NCI-H1092 (cell line): ENCODE measurements at places on chromosomes 5 and 9.

GRCh38 chr5:129135633-129136032 is 41.1 kb downstream of the ISOC1 start:
- no peak for DNase-seq

DNA sequence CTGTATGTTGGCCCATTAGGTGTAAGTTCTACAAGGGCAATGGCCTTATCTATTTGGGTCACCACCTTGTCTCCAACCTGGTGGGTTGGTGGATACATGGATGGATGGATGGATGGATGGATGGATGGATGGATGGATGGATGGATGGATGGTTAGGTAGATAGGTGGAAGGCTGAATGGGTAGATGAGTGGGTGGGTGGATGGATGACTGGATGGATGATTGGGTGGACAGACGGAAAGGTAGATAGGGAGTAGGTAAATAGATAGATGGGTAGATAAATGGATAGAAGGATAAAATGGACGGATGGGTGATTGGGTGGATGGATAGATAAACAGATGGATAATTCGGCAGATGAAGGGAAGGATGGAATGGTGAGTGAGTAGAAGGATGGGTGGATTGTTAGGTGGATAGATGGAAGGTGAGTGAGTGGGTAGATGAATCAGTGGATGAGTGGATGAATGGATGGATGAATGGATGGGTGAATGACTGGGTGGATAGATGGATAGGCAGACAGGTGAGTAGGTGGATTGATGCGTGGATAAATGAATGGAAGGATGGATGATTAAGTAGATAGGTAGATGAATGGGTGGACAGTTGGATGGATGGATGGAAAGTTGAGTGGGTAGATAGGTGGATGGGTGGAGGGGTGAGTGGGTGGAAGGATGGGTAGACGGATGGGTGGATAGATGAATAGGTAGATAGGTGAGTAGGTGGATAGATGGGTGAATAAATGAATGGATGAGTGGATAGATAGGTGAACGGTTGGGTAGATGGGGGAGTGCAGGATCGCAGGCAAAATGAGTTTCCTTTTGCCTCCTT is 83.1 kb upstream of the FBXW11 start:
- no peak for DNase-seq

DNA sequence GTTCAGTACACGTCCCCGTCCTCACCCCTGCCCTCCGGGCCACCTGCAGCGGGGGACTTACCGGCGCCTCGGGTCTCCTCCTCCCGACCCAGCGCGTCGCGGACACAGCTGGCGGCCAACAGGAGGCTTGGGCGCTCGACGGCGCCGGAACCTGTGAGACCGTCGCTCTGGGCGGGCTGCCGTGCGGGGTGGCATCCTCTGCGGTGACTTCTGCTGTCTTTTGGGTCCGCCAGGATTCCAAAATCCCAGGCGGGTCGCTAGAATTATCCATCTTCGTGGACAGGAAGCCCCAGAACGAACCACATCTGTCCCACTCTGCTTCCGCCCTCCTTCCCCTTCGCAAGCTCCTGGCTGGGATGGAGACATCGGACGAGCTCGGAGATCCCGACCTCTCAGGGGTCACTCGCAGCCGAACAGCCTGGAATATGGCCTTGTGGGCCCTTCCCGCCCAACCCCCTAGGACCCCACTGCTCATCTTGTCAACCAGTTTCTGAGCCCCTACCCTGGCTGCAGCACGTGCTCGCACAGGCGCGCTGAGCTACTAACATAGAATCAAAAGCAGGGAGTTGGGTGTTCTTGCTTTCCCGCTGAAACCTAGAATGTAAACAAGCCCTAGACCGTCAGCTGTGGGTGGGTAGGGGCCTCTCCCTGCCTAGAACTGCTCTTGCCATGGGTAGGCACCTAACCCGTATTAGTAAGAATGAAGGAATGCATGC is 947 bp upstream of the MARCHF3 start:
- no peak for DNase-seq

DNA sequence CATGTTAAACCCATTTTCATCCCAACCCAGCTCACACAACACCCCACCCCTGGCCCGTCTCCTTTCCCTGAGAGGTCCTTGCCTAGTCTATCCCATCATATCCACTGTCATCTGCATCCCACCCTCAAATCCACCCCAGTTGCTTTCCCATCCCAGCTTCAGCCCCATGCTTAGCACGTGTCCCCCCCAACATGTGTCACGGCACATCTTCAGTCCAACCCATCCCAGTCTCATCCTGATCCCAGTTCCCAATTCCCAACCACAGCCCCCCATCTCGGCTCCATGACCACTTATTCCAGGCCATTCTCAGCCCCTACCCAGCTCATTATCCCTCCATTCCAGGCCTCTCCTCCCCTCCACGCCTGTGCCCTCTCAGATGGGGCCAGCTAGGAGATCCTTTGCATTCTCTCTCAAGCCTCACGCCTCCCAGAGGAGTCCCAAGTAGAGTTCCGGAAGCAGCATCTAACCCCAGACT is 605 bp upstream of the DBN1 start:
- DNase-seq = no peak

DNA sequence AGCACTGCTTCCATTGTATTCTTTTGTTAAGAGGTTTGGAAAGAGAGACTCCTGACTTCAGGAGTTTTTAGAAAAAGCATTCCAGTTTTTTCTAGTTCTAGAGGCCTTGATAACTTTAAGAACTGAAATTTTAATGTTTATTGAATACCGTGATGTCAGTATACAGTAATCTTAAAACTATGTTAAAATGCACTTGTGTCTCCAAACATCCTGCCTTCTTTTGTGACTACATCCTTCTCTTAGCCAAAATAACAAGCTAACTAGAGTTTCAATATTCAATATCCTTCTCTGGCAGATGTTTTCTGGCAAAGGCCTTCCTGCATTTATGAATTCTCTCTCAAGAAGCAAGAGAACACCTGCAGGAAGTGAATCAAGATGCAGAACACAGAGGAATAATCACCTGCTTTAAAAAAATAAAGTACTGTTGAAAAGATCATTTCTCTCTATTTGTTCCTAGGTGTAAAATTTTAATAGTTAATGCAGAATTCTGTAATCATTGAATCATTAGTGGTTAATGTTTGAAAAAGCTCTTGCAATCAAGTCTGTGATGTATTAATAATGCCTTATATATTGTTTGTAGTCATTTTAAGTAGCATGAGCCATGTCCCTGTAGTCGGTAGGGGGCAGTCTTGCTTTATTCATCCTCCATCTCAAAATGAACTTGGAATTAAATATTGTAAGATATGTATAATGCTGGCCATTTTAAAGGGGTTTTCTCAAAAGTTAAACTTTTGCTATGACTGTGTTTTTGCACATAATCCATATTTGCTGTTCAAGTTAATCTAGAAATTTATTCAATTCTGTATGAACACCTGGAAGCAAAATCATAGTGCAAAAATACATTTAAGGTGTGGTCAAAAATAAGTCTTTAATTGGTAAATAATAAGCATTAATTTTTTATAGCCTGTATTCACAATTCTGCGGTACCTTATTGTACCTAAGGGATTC is 43.1 kb downstream of the NDFIP1 start:
- peak; percentile 7 for DNase-seq

GRCh38 chr9:89274838-89275237 is 36.2 kb upstream of the CKS2 start:
- no peak for DNase-seq

GRCh38 chr9:97560154-97560553 is 58.7 kb downstream of the TMOD1 start:
- no peak for DNase-seq

DNA sequence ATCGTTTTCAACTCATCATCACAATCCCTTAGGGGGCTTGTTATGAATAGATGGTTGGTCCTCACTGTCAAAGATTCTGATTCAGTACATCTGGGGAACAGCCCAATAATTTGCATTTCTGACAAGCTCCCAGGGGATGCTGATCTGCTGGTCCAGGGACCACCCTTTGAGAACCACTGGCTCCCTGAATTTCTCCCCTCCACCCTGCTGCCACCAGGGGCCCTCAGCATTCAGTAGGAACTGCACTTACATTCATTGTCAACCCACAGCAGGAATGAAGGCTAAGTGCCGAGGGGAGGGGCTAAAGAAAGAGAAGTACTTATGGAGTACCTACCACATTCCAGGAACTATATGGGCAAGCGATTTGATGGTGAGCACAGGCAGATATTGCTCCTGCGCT is 85.9 kb downstream of the BOD1 start:
- no peak for DNase-seq

- no peak for DNase-seq
Measured at GRCh38 chr9:110030632-110031031, 177.3 kb downstream of the C9orf152 start.

GRCh38 chr9:27361492-27361891 is 64.5 kb upstream of the EQTN start:
- DNase-seq = no peak

DNA sequence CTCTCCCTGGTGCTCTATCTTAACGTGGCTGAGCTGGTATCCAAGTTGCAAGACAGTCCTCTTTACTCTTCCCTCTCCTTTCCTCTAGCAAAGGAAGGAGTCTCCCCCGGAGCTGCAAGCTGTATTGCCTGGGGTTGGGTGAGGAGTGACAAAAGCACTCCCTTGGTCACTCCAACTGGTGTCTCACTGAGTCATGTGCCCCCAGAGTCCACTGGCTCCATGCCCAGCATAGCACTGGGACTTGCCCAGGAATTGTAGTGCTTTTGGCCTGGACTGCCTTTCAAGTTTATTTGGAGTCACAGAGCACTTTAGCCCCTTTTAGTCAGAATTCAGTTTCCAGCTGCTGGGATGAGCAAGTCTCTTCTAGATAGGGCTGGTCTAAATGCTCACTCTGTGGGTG is 82.6 kb upstream of the FST start:
- DNase-seq = no peak

DNA sequence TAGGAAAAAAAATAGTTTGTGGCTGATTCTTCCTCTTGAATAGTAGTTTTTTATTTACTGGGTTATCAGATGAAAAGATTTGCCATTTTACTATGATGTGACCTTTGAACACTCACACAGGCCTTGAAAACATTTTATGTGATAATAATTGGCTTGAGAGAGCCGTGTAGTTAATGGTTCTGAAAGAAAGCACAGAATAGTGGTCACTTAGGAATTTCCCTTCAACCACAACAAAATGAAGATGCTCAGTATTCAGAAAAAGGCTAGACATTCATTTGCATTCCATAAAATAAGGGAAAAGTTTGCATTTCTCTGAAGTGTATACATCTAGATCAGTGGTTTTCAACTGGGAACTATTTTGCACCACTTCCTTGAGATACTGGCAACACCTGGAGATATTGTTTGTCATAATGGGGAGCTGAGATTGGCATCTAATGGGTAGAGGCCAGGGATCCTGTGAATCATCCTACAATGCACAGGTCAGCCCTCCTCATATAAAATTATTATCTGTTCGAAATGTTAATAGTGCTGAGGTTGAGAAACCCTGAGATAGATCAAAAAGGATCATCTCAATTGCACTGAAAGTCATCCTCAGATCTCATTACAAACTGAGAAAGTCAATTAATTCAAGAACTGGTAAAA is 446.4 kb upstream of the CCNG1 start:
- DNase-seq = no peak

DNA sequence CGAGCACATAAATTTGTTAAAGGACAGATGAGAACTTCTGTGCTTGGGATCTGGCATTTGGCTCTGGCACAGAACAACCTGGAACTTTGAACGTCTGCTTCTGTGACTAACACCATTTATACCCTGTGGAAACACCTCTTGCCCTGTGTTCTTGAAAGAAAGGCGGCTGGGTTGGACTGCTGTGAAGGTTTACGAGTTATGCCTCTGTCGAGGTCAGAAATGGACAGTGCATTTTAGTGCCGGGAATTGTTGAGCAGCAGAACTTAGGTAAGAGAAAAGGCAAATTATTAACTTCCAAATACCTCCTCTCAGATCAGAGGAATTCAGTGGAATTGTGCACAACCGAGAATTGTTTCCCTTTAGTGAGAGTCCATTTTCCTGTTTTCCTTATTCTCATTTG is 14.1 kb upstream of the INIP start:
- no peak for DNase-seq

DNA sequence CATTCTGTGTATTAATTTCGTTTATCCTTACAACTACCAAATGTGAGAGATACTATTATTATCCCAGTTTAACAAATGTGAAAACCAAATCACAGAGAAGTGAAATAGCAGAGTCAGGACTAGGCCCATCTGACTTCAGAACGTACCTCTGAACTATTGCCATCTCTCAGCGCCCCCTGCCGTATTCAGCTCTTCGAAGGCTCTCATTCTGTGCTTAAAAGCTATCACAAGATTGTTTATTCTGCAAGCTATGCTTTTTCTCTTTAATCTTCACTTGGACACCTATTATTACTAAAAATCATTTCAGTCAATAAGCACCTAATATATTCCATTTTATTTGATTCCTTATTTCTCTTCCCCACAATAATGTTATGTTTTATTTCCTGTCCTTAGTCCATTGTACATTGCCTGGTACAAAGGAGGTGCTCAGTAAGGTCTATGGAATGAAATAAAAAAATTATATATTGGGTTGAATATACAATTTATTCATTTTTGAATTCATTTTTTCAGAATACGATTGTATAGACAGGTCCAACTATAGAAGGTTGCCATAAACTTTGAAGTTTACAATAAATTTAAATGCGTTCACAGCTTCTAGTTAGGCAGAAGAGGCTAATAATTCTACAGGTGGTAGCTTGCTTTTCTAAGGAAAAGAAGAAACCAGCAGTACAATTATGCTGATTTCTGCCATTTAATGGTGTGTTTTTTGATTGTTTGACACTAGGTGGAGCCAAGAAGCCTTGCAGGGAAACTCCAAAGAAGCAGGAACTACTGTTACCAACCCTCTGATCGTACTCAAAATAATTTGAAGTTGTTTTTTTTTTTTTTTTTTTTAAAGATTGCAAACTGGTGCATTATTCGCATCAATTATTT is 202.2 kb upstream of the DMRTA1 start:
- DNase-seq = peak; percentile 5

DNA sequence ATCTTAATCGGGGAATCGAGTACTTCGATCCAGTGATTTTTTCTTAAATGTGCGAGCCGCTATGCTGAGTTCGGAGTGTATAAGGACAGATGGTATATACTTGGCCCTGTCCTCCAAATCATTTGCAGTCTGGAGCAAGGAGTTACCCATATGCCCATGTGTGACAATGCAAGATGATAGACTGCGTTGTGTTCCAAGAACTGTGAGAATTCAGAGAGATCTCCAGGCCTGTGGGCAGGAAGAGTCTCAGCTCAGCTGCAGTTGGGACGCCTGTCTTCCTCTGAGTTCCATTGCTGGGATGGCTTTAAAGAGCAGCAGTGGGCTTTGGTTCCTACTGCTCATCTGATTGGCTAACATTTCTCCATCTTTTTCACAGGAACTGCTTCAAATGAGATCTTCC is 106.6 kb downstream of the ADAMTS16 start:
- DNase-seq = no peak

GRCh38 chr5:18772475-18772874 is 1138.2 kb downstream of the TAF11L14 start:
- DNase-seq = no peak
